ENCODE measurements at places on chromosomes 3 and 15.

DNA sequence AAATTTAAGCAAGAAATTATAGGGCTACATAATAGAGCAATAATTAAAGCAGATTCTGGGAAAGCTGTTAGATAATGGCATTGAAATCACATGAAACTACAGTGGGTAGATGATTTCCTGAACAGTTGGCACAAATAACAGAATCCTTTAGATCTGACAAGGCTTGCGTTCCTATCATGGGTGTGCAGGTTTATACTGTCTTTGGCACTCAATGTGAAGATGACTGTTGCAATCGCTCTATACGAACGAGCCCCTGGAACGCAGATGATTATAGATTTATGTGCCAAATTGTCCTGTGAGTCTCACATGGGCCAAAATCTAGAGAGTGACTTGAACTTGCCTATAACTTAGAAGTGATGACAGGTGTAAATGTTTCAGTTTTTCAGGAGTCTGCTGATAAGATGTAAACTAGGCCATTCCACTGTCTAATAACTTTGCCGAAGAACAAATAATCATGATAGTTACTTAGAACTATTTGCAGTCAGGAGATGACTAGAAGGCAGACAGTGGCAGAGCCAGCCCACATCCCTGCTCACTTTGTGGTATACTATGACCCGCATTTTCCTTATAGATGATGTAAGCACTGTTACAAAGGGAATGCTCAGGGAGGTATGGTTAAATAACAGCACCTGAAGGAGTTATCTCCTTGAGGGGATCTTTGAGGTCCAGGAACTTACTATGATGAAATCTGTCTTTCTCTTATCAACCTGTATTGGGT is 30.5 kb upstream of the TRPC1 start:
- DNase-seq: no peak

- no peak for DNase-seq
Measured at GRCh38 chr3:46114323-46114988, 87.2 kb upstream of the XCR1 start.

GRCh38 chr3:149647285-149647684 is 10.5 kb downstream of the WWTR1 start:
- no peak for DNase-seq

DNA sequence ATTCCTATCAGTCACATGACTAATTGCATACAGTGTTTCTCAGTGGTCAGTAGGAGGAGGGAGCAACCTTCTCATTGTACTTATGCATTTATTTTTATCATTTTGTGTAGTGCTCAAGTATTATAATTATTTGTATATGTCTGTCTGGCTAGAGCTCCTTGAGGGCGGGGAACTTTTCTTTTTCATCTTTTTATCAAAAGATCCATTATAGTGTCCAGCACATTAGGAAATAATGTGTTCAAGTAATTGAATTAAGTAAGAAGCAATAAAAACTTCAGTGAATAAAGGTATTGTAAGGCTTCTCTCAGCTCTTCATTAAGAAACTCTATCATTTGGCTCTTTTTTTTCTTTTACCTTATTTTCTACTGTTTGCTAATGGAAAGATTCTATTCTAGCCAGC is 18.8 kb downstream of the FGF7 start:
- no peak for DNase-seq
